Cardiac muscle cell (in vitro differentiated cells and primary cell): ENCODE measurements at places on chromosomes 1 and 21.

DNA sequence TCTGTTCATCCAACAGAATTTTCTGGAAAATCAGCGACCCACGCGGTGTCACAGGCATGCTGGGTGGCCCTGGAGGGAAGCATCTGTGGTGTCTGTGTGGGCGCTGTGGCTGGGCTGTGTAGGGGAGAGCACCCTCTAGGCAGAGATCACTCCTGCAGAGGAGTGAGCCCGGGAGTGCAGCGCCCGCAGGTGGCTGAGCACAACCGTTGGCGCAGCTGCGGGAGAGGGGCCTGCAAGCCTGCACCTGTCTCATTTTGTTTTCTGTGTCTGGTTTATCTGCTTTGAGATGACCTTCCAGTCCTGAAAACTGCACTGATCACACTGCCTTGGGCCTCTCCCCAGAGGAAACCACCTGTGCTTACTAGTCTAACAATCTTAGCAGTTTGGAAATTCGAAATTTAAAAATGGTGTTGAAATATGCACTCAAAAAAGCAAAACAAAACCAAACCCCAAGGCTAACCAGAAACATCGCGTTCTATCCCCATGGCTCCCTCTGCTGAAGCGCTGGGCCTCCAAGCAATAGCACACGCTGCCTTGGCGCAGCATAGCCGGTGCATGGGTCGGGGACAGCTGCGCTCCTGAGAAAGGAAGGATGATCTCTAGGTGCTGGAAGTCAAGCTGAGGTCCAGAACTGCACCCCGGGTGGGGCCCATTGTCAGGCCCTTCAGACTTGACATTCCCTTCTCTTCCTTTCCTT lies 4.8 kb downstream of the FAM3B start:
- no peak for DNase-seq
- H3K27me3 ChIP-seq: peaks cover 18% of the 10 kb centered on the region
- H3K36me3 ChIP-seq: no peaks in the 10 kb centered on the region
- no peak overlapping the region for H3K27ac ChIP-seq
- no peak overlapping the region for H3K4me3 ChIP-seq

- no peaks in the 10 kb centered on the region for H3K36me3 ChIP-seq
- H3K27ac ChIP-seq: no peak overlapping the region
- H3K4me1 ChIP-seq: peaks cover 45% of the 10 kb centered on the region
- H3K4me3 ChIP-seq: no peak overlapping the region
- DNase-seq: no peak
These were observed 4.0 kb downstream of the FOXO6 start for GRCh38 chr1:41365320-41365633.

DNA sequence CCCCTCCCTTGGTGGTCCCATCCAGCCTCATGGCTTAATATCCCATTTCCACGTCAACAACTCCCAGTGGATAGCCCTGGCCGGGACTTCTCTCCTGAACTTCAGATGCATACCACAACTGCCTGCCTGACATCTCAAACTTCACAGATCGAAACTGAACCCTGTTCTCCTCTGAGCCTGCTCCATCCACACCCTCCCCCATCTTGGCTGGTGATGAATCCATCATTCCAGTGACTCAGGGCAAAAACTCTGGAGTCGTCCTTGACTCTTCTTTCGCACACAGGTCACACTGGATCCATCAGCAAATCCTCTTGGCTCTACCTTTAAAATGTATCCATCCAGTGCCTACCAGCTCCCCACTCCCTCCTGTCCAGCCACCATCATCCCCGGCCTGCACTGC lies 3.9 kb downstream of the TAS1R2 start:
- H3K36me3 ChIP-seq: no peaks in the 10 kb centered on the region
- no peaks in the 10 kb centered on the region for H3K4me1 ChIP-seq
- no peak for DNase-seq
- no peak overlapping the region for H3K4me3 ChIP-seq
- H3K27ac ChIP-seq: no peak overlapping the region
- peaks cover 43% of the 10 kb centered on the region for H3K27me3 ChIP-seq

DNA sequence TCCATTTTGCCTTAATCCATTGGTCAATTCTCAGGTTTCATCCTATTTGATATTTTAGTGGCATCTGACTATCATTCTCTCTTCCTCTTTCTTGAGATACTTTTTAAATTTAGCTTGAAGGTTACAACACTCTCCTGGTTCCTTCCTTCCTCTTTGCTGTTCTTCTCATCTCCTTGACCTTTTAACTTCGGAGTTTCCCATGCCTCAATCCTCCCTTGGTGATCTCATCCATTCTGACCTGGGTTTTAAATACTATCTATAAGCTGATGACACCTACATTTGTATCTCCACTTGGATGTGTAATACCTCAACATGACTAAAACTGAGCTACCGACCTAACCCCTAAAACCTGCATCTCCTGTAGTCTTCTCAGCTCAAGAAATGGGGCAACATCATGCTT lies 4.8 kb upstream of the ZNF687 start:
- H3K27me3 ChIP-seq: no peaks in the 10 kb centered on the region
- no peak for DNase-seq
- no peak overlapping the region for H3K27ac ChIP-seq
- H3K36me3 ChIP-seq: no peaks in the 10 kb centered on the region
- H3K4me3 ChIP-seq: no peak overlapping the region
- no peaks in the 10 kb centered on the region for H3K4me1 ChIP-seq

- H3K4me1 ChIP-seq: no peaks in the 10 kb centered on the region
- H3K27me3 ChIP-seq: no peaks in the 10 kb centered on the region
- no peak overlapping the region for H3K4me3 ChIP-seq
- H3K27ac ChIP-seq: no peak overlapping the region
These were observed 37.2 kb downstream of the ADSS2 start for GRCh38 chr1:244414543-244414942.
